Esophagus squamous epithelium (tissue), 5 donors: ENCODE measurements at places on chromosomes 16 and 17.

- DNase-seq: no peak
These were observed 158.9 kb upstream of the NOL11 start for GRCh38 chr17:67558740-67559380.

- DNase-seq: no peak
These were observed 49.2 kb upstream of the ITGA2B start for GRCh38 chr17:44438636-44439035.

DNA sequence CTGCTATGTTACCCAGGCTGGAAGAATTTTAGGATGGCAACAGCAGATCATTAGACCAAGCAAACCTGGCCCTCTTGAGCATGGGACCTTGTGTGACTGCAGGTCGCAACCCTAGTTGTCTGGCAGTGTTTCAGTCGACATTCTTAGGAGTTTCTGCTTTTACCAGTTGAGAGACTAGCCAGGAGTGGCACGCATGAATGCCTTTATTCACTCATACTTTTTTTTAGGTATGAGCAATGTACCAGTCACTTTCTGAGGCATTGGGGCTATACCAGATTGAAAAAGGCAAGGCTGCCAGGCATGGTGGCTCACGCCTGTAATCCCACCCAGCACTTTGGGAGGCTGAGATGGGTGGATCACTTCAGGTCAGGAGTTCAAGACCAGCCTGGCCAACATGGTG, 28.2 kb upstream of the HAS3 start:
- DNase-seq: no peak

DNA sequence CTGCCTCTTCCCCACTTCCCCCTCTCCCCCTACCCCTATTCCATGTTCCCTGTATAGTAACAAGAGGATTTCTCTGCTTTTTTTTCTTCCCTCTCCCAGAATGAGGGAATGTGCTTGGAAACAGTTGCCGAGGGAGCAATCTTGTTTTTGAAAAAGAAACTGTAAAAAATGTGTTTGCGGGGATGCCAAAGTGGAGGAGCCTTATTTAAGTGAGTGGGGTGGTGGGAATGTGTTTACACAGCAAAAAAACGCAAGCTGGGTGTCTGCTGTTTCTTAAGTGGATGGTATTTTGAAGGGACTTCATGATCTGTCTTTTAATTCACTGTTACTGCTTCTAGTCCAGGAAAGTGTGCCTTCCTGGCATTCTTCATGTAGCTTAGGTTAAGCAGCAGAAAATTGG, 254.4 kb downstream of the SHISA9 start:
- no peak for DNase-seq

GRCh38 chr17:69528035-69528434, 113.5 kb downstream of the MAP2K6 start:
- no peak for DNase-seq

GRCh38 chr17:45640141-45640850, 143.8 kb upstream of the CRHR1 start:
- no peak for DNase-seq

- DNase-seq: no peak
These were observed 8.9 kb downstream of the CFAP20 start for GRCh38 chr16:58120234-58120633.

DNA sequence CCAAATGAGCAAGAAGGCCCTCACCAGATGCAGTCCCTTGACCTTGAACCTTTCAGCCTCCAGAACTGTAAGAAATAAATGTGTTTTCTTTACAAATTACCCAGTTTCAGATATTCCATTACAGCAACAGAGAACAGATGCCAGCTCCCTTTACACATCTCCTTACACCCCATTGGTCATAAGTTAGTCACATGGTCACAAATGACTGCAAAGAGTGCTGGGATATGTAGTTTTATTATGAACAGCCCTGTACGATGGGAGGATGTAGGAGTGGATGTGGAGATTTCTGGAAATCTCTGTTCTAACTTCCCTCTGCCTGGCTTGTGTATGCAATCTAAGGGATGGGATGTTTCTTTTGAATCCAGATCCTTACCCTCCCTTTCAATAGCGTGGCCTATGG, 13.3 kb upstream of the RPL38 start:
- DNase-seq: no peak
